ENCODE measurements at places on chromosomes 3 and 15.

DNA sequence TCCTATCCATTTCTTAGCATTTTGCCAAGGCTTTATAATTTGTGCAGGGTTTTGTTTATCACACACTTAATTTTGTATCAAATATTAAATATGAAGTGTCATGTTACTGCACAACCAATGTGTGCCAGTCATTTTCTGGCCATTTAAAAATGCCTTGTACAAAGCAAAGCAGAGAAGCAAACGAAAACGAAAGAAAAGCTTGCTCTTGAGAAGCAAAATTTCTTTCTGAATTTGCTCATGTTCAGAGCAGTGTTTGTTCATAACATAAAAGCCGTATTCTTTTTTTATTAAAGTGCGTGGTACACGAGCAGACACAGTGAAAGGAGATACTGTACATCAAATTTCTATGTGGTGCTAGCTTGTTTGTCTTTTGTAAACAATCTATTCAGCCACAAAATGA is 792.6 kb downstream of the NAALADL2 start:
- no peak for DNase-seq

DNA sequence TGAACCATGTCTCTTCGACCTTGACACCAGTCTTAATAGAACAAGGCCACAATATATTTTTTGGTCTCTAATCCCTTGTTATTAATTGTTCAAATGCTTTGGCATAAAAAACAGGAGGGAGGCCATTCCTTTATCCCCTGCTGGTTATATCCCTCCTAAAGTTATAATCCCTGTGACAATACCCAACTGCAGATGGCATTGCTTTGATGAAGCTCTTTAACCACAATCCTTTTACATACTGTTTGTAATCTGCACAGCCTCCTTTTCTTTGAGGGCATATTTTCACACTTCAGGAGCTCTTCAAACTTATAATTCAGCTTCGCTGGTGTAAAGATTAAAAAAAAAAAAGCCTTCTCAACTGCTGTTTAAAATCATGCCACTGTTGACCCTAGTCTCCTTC is 919.0 kb downstream of the EPHA3 start:
- DNase-seq, result no peak

DNA sequence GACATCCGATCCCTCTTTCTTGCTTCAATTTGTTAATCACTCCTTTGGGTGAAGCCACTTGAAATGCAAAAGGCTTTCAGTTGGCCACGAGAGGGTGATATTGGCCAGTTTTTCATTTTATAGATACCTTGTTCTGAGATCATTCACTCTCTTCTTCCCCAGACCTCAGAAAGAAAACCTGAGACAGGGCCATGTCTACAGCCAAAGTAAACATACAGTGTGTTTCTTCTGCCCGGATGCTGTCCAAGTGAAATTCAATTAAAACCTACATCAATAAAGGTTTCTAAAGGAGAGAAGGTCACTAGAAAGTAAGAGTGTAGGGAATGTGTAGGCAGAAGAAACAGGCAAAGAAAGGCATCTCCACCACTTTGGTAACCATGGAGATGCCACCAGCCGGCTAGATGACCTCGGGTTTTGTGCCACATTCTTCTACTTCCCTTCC is 39.5 kb upstream of the FMN1 start:
- DNase-seq, result no peak

DNA sequence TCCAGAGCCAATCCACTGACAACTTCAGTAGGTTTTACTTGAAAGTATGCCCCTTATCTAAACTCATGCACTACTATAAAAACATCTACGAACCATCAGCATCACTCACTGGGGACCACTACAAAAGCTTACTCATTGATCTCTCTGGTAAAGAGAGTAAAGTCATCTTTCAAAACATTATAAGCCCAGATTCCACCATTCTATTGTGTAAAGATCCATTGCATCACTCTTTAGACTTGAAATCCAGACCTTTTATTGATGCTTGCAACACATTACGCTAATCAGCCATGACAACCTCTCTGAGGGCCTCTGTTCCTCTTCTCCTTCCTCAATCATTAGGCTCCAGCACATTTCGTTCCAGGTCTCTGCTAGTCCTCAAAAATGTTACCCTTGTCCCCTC is 248.9 kb upstream of the WNT5A start:
- no peak for DNase-seq

DNA sequence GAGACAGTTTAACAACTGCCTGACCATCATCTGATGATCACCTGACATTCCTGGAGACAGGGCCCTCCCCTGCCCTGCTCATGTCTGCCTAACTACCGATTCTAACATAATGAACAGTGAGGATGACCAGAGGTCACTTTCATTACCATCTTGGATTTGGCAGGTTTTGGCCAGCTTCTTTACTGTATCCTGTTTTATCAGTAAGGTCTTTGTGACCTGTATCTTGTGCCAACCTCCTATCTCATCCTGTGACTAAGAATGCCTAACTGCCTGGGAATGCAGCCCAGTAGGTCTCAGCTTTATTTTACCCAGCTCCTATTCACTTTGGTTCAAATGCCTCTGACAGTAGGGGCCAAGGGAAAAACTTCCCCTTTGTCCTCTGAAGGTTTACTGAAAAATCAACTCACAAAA is 40.2 kb downstream of the METTL6 start:
- DNase-seq, result no peak

GRCh38 chr15:67828278-67828968 is 3.1 kb downstream of the SKOR1 start:
- DNase-seq, result no peak

- DNase-seq, result no peak
Measured at GRCh38 chr15:27797765-27798164, 301.4 kb downstream of the OCA2 start.

DNA sequence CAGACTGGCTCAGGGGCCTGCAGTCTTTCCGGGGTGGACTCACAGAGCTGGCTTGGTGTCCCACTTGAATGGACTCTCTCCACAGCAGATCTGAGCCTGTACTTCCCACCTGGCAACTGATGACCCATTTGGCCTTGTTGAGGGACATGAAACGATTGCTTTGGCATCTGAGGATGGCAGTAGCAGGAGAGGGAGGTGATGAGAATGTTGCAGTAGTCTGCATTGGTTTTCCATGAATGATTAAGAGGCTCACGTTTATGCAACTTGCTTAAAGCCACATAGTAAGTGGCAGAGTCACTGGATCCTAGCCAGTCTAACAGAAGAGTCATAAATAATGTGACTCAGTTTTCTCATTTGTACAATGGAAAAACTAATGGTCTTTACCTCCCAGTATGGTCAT is 21.9 kb downstream of the IL20RB start:
- DNase-seq, result no peak
